ENCODE measurements at places on chromosomes 1 and 21.

- DNase-seq = no peak
Observed at GRCh38 chr1:155174324-155175280, 953 bp downstream of the TRIM46 start.

DNA sequence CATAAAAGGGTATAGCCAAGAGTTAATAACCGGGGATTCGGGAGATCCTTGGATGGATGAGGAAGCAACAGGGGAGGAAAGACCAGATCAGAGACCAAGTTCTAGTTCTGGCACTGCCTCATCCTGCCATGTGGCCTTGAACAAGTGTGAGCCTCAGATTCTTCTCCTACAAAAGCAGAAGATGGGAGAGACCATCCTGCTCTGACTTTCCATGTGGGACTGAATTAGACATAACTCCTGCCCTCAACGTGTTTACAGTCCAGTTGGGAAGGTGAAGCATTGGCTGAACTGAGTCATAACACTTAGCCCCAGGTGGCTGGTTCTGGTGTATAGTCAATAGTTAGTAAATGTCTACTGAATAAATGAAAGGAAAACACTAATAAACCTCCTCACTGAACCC, 12.1 kb upstream of the CNR2 start:
- DNase-seq = no peak

- DNase-seq = peak; percentile 27
Observed at GRCh38 chr1:197868751-197869489, 33.5 kb upstream of the C1orf53 start.

DNA sequence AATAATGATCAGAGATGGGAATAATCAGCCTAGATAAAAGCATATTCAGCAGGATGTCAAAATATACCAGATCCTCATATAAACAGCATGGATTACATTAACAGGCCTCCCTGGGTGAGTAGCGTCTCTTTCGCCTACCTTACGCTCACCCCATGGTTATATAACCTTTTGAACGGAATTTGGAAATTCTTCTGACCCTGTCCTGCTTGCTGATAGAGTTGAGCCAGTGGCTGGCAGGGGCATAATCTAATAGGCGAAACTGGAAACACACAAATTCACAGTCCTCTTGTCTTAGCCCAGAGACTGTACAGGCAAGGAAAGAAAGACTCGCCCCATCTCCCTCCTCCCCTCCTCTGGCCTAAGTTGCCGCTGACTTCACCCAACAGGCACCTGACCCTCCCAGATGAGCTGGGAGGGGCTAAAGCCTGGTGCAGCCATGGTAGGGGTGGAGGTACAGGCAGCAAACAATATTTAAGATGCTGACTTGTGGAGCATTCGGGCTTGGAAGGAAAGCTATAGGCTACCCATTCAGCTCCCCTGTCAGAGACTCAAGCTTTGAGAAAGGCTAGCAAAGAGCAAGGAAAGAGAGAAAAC, at the start of gene ANGPTL7:
TSS of gene ANGPTL7 (plus strand) at position 498 of the 594 bp plus-strand sequence. CDS start 225 bp downstream, outside the sequence.
- no peak for DNase-seq

GRCh38 chr1:67880056-67880601, 46.9 kb upstream of the GNG12 start:
- peak; percentile 73 for DNase-seq

GRCh38 chr21:34536820-34537219, 24.8 kb upstream of the KCNE1 start:
- no peak for DNase-seq

DNA sequence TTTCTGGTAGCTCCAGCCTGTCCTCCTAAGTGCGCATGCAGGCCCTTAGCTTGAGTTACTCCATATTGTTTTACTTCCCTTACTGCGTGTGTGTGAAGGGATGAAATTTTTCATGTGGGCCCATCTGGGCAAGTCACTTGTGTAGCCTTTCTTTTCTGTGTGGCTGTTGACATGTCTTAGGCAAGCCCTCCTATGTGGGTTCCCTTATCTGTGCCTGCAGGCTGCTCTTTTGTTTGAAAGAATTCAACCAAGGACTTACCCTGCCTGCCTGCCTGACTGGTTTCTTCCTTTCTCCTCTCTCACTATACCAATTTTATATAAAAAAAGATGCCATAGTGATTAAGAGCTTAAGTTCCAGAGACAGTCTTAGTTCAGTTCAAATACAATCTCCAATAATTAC, 249.3 kb downstream of the ATG4C start:
- DNase-seq = no peak

DNA sequence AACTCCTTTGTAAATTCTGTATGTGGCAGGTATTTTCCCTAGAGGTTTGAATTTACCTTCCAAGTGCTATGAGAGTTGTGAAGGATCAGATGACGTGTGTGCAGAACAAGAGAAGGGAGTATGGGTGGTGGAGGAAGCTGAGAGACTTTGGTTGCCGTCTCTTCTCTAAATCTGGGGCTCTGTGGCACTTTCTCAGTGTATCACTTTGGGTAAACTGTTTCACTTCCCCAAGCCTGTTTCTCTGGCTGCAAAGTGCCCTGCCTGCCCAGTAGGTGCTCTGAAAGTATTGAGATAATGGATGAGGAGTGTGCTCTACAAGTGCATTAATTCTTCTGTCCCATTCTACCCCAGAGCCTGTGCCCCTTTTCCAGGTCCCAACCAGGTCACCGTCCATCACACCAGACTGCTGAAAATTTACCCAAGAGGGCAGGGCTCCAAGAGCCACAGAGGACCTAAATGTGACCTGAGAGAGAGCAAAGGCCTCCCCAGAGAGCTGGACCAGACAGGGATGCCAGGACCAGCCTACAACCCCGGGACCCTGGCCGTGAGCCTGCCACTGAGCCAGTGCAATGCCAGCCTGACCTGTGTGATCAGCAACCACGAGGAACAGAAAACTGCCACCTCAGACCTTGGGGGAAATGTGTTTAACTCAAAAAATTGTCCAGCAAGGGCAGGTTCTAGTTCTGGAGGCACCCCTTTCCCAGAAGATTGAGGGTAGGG, 131.6 kb upstream of the ETV3 start:
- no peak for DNase-seq

DNA sequence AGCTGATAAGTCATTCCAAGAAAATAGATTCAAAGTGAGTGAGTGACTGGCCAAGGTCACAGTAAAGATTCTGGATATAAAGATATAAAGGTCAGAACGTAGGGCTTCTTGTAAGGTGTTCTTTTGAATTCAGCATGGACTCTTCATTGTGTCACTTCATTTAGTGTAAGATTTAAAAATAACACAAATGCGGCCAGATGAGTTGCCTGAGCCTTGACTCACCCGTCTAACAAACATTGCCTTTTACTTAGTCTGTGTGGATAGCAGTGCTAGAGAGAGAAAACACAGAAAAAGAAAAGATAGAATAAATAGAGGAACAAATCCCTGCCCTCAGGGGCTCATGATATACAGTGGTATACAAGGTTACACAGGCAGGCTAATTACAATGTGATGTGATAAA, 223.4 kb downstream of the PLPP3 start:
- DNase-seq = no peak

GRCh38 chr1:226457307-226457712, 49.4 kb upstream of the PARP1 start:
- no peak for DNase-seq

GRCh38 chr1:113399062-113399583, 8.8 kb downstream of the MAGI3 start:
- no peak for DNase-seq

DNA sequence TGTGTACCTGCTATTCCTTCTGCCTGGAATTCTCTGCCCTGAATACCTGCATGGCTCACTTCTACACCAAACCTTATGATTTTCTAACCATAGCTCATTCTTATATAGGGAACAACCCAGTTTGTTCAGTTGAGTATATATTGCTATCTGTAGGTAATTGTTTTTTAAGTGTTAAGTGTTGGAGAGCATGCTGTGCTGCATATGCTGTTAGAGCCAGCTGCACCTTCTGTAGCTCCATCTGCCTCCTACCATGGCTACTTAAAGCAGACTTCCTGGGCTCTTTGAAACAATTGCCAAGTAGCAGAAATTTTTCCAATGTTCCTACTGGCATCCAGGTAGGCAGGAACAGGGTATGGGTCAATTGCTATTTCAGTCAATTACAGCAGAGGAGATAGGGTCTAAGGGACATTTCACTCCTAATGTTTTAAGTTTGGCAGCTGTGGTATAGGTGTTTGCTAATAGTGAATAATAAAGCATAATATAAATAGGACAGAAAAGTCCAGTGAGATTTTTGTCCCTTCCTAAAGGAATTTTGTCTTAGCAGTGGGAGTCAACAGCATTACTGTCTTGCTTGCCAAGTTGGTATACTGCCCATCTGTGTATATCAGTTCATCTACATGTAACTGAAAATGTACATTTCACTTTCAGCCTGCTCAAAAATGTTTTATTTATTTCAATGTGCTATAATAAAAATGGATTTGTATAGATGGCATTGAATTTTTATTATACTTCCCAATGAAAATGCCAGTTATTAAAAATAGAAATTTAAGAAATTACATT, 34.0 kb upstream of the C1orf115 start:
- no peak for DNase-seq

Measured in skeletal muscle cell (primary cell).